H1 (cell line): ENCODE measurements at places on chromosomes 6 and 20.

- DNase-seq: no peak
Measured at GRCh38 chr20:51492167-51493092, 50.1 kb downstream of the NFATC2 start.

GRCh38 chr6:558089-558488 lies 98.8 kb downstream of the HUS1B start:
- no peak for DNase-seq

GRCh38 chr6:138695193-138695592 lies 78.4 kb upstream of the CCDC28A start:
- DNase-seq: no peak

- DNase-seq: no peak
Measured at GRCh38 chr6:128112494-128112893, 211.6 kb upstream of the THEMIS start.

DNA sequence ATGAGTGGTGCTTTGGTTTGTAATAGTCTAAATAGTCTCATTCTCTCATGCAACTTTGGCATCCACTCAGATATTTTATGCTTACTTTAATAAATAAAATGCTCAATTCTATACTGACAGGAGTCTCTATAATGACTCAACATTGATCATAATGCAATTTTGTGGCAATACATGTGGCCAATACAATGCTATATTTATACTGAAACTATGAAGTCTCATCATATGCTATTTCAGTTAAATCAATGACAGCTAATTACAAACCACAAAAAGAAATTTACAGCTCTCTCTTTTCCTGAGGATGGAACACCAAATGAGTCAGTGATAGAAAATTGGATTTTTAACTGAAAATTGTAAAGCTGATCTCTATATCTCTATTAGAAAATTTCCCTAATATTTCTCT lies 77.1 kb downstream of the WASF1 start:
- no peak for DNase-seq

- no peak for DNase-seq
Measured at GRCh38 chr6:161100072-161100471, 108.5 kb downstream of the MAP3K4 start.

DNA sequence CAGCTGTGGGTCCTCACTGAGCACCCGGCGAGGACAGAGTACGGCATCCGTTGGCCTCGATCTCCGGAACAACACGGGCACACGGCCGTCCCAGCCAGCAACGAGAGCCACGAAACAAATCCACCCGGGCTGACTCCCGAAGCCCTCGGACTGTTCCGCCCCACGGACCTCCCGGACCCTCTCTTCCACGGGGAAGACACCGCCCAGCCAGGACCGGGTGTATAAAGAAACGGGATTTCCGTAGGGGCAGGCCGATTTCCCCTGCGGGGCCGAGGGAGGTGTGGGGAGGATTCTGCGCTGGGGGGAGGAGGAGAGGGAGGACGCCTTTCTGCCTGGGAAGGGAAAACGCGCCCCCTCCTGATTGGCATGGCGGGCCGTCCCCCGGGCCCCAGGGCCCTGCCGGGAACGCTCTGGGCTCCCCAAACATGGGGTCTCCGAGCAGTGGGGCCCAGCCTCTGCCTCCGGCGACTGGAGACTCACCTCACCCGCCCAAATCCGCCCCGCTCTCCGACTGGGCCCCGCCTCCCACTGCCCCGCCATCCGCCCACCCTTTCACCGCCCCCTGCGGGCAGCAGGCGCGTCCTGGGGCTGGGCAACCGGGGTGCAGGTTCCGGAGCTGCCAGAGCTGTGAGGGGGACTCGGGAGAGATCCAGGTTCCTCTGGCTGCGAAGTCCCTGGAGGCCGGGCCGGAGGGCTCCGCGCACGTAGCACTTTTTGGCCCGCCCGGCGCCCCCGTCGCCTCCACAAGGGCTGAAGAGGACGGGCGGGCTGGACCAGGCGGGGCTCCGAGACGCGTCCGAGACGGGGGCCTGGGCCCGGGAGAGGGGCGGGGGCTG lies 679 bp upstream of the PPDPF start:
- no peak for DNase-seq

DNA sequence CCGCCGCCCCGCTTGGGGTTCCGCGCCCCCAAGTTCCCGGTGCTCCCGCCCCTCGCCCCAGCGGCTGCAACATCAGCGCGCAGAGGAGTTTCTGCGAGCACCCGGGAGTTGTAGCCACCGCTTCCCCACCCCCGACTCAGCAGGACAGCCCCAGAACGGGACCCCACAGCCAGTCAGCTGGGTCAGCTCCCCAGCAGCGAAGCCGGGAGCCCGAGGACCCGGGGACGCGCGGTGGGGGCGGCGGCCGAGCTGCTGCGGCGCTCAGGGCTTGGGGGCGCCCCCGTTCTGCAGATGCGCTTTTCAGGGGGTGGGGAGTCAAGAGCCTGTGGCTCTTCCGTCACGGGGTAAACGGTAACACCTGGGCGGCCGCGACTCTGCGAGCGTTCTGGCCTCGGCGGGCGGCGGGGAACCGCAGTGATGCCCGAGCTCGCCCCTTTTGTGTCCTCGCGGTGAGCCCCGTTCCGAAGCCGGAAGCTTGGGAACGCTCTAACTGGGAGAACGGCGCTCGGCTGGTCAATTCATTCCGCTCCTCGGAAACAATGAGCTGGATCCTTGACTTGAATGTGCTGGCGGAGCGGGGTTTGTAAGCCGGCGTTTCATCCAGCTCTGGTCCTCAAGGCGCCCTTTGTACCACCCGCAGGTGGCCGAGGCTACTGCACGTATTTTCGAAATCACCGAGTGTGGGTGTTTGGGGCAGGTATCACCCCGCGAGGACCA lies 774 bp downstream of the PLEKHG1 start:
- DNase-seq: peak; percentile 54

DNA sequence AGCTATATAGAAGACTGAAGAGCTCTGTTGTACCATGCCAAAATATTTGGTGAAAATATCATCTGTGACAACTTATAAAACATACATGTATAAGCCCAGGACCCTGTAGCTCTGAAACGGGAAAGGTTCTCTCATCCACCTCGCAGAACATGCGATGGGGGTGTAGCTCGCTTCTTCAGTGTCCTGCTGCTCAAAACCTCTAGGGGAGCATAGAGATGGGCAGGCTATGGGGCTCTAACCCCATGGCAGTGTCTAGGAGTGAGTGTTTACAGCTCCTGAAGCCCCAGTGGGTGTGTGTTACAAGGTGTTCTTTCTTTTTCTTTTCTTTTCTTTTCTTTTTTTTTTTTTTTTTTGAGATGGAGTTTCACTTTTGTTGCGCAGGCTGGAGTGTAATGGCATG lies 505.2 kb upstream of the SYNCRIP start:
- no peak for DNase-seq

GRCh38 chr6:41079080-41079479 lies 6.3 kb downstream of the NFYA start:
- no peak for DNase-seq

DNA sequence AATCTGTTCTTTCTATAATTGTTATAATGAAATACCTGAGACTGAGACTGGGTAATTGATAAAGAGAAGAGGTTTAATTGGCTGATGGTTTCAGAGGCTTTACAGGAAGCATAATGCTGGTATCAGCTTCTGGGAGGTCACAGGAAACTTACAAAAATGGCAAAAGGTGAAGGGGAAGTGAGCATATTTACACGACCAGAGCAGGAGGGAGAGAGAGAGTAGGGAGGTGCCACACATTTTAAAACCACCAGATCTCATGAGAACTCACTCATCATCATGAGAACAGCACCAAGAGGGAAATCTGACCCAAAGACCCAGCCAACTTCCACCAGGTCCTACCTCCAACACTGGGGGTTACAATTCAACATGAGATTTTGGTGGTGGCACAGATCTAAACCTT lies 2.6 kb upstream of the SIRPB1 start:
- no peak for DNase-seq

- no peak for DNase-seq
Measured at GRCh38 chr6:26594131-26594498, 2.6 kb upstream of the ABT1 start.
